Frontal cortex (tissue), 4 donors: ENCODE measurements at places on chromosomes 5 and 9. TPM values are rescaled to one million over a fixed set of nuclear protein-coding genes. Genes with fewer than 3 reads are reported as not detected.

NRARP gene
- total RNA-seq = 3.7 TPM

GRCh38 chr9:72254901-72255545, 105.8 kb downstream of the GDA start:
- DNase-seq = no peak

SPINK5 gene
- not detected for total RNA-seq

HINT1 gene
- 202 TPM for total RNA-seq

DNA sequence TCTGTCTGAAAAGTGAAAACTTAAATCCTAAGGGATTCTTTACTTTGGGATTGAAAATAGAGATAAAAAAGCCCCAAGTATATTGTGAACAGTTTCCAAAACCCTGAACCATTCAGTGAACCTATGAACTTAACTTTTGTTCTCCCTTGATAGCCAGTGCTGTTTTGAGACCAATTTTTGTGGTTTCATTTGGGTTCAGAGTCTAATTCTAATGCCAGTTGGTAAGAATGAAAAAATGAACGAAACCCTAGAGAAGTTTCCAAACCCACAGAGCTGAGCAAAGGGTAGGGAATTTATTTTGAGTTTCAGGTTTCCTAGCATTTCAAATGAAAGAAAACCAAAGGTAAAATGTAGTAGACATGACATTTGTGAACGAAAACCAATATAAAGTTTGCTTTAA, 1366.8 kb downstream of the EFNA5 start:
- DNase-seq = no peak

- no peak for DNase-seq
These were observed 38.1 kb downstream of the CMYA5 start for GRCh38 chr5:79727451-79728355.

DNA sequence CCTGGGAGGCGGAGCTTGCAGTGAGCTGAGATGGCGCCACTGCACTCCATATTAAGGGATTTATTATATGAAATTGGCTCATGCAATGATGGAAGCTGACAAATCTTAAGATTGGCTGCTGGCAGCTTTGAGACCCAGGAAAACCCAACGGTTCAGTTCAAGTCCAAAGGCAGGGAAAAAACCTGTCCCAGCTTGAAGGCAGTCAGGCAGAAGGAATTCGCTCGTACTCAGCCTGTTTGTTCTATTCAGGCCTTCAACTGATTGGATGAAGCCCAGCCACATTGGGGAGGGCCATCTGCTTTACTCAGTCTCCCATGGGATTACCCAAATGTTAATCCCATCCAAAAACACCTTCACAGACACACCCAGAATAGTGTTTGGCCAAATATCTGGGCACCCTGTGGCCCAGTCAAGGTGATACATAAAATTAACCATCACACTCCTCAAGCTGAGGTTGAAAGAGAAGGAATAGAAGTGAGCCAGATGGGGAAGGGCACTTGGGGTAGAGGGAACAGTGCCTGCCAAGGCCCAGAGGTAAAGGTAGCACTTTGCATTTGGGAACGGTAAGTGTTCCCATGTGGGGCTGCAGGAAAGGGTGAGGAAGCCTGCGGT, 8.5 kb upstream of the ORM1 start:
- no peak for DNase-seq

GRCh38 chr5:56480705-56481427, 247.7 kb upstream of the ANKRD55 start:
- DNase-seq = peak; percentile 61

- DNase-seq = no peak
These were observed 214.6 kb downstream of the SREK1 start for GRCh38 chr5:66358741-66359140.

DNA sequence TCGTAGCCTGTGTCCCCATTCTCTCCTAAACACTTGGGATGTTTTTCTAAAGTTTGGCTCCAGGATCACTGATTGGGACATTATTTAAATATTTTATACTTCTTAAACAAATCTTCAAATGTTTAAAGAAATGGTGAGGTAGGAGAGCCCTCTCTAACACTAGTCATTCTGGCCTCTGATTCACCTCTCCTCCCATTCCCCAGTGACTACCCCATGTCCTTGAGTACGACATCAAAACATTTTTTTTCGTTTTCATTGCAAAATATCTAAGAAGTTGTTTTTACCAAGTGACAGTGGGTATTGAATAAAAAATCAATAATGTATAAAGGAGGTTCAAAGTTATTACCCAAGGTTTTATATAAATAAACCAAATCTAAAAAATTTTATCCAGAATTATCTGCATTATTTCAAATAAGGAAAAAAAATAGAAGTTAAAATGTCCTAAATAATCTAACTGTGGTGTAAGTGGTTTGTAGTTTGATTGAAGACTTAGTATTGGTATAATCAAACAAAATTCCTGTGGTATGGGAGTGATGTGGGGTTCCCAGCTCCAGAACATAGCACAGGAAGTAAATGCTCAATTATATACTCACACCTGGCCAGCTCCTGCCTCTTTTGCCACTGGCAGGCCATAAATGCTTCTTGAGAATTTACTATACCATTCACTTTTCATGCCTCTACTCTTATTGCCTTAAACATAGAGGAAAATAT, 51.1 kb downstream of the MAST4 start:
- no peak for DNase-seq
